ENCODE measurements at places on chromosomes 7 and 10.

DNA sequence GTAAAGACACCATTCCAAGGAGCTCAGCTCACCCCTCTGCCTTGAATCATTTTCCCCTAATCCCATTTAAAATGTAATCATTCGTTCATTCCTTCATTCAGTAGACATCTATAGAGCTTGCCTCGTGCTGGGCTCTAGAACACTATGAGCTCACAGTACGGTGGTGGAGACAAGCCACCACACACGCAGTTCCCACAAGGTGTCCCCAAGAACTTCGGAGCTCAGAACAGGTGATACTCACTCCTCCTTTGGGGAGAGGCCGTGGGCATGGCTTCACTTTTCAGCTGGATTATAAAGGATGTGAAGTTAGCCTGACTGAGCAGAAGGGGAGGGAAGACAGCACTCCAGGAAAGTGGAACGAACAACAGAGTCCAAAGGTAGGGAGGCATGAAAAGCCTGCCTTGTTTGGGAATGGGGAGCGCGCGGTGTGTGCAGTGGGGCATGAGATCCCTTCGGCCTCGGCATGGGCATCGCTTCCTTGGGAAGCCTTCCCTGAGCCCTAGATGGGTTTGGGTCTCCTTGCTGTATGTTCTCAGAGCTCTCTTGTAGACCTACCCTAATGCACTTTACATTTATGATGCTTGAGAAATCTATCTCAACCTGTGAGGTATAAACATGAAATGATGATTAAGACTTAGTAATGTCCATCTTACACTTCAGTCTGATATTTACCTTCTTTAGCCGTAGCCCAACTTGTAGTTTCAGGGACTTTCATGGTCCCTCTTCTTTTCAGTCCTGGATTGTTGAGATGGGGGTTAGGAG, 809 bp upstream of the OGA start:
- no peak for DNase-seq

GRCh38 chr10:33353853-33354252, 19.4 kb upstream of the NRP1 start:
- DNase-seq = no peak

DNA sequence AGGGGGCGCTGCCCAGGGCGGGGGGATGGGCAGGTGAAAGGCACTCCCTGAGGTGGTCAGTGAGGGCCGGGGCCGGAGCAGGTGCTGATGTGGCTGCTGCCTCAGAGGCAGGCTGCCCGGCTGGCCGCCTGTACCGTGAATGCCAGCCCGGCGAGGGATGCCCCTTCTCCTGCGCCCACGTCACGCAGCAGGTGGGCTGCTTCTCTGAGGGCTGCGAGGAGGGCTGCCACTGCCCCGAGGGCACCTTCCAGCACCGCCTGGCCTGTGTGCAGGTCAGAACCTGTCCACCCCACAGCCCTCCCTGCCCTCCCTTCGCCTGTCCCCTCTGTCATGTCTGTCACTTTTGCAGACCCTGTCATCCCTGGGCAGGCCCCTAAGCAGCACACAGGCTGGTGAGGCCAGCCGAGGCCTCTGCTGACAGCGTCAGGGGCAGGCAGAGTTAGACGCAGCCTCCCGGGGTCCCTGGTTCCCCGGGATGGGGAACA, 21.9 kb upstream of the ZNF862 start:
- no peak for DNase-seq

DNA sequence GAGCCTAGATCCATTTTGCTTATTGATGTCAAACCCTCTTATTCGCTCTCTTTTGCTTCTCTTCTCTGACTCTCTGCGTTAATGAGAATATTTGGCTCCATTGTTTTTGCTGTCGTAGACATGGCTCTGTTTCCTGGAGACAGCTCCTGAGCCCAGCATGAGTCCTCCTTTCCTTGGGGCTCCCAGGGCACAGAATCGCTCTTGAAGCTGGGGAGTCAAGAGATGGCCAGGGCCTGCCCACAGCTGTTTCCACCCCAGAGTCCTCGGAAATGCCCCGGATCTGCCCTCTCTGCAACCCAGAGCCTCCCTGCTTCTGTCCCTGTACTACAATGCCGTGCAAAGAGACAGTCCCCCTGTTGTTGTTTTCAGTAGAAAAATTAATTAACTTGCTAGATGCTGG, 566.7 kb upstream of the FOXK1 start:
- no peak for DNase-seq

DNA sequence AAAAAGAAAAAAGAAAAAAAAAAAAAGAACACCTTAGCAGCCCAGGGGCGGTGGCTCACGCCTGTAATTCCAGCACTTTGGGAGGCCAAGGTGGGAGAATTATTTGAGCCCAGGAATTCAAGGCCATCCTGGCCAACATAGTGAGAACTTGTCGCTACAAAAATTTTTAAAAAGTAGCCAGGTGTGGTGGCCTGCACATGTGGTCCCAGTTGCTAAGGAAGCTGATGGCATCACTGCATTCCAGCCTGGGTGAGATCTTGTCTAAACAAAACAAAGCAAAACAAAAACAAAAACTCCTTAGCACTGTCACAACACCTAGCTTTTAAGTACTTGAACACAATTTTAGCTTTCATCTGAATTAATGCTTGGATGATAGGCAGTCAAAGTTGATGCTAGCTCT, 86.3 kb upstream of the MKLN1 start:
- no peak for DNase-seq

DNA sequence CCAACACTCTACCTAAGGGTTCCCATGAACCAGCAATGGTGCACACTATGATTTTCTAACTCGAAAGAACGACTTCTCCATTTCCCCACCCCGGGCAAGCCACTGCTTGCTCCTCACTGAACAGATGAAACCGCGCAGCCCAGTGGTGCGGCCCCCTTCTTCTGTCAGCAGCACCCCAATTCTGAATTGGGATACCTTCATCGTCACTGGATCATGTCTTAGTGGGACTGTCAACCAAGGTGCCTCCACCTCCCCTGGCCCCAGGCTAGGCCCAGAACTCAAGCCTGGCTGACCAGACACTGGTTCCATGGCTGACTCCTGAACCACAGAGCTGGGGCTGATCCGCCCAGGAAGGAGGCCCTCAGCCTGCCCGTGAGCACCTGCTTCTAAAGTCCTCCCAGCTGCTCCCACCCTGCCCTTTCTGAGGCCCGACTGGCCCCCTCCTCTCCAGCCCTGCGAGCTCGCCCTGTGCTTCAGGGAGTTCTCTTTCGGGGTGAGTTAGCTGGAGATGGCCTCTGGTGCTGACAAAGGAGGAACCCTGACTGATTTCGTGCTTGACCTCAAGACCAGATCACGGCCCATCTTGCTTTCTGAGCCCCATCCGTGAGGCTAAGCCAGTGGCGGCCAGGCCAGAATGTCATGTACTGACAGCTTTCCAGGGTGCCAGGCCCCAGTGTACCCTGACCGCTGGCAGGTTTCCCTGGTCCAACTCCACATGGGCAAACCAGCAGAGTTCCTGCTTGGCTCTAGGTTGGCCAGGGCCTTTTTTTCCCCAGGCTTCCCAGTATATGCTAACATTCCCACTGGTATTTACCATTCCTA, 44.5 kb downstream of the FAM53B start:
- DNase-seq = no peak
